Fibroblast of skin of left quadriceps (primary cell): ENCODE measurements at places on chromosomes 5 and 9.

DNA sequence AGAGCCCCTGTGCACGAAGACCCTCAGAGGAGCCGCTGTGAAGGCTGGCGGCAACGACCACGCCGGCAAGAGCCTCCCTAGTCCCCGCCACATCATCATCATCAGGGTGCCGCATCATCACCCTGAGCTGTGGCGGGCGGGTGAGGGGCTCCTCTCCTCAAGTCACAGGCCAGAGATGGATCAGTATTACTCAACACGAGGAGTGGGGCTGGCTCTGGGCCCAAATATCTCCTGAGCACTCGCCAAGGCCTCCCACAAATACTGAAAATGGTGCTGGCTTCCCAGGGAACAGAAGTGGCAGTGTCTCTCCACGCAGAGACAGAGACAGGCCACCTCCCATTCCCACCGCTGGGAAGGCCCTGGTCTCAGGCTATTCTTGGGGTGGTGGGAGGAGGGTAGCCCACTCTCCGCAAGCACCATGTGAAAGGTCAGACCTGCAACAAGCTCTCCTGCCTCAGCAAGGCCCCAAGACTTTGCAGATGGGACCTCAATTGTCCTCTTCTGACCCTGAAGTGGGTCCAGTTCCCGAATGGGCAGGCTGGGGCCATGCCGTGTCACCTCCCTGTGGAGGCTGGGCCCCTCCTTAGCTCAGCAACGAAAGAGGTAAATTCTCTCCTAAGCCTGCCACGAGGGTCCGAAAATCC lies 39.3 kb upstream of the ZNF354A start:
- no peak for DNase-seq

- no peak for DNase-seq
Observed at GRCh38 chr9:37030611-37030939, 3.5 kb downstream of the PAX5 start.

DNA sequence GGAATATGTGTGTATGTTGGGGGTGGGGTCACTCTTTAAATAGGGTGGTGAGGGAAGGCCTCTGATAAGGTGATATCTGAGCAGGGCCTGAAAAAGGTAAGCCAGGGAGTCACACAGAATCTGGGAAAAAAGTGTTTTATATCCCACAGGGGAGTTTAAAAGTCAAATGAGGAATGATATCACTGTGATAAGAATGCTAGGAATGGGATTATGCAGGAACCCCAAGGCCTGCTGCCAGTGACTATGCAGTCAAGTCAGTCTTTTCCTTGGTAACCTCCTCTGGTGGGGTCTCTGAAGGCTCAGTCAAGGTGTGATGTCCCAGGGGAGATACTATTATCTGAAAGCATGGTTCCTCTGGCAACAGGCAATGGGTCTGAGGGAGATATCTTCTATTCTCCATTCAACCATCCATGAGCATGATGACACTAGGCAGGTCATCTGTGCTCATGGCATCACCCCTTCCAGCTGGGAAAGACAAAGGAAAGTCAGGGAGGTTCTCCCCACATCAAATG lies 53.5 kb downstream of the GRIA1 start:
- no peak for DNase-seq

DNA sequence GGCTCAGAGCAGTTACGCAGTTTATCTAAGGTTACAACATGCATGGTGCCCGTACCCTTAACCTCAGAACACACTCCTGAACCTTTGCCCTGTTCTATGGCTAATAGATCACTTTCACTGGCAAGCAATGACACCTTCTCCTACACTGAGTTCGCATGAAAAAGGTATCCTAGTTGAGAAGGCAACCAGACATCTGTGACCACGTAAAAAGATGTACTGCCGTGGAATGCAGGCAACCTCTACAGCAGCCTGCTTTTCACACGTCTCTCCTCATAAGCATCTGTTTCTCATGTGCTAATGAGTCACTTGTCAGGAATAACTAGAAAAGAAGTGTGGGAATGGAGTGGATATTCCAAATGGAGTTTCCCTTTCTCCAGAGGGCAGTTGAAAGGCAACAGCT lies 71.4 kb downstream of the FBXO38 start:
- DNase-seq, result peak; percentile 7

DNA sequence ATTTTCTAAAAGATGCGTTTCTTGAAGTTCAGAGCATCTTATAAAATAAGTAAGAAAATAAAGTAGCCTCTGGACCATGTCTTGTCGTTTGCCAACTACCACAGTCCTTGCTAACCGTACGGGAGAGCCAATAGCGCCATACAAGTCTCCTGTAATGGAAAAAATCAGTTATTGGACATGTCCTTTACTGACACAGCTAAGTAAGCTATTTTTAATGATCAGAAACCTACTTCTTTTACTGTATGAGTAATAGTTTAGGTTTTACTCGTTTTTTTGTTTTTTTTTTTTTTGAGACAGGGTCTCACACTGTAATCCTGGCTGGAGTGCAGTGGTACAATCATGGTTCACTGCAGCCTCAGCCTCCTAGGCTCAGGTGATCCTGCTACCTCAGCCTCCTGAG lies 37.7 kb upstream of the RAPGEF6 start:
- DNase-seq, result no peak

DNA sequence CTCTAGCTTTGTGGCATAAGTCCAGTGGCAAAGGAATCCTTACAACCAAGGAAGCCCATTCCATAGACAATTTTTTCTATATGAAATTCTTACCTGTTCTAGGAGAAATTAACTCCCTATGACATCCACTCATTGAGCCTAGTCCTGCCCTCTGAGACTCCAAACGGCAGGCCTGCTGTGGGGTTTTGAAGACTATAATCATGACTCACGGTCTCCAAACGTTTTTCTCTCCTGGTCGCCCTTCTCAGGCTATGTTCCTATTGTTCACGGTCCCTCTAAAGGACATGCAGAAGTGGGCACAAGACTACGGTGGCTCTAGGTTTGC lies 611 bp downstream of the EXOSC3 start:
- no peak for DNase-seq

DNA sequence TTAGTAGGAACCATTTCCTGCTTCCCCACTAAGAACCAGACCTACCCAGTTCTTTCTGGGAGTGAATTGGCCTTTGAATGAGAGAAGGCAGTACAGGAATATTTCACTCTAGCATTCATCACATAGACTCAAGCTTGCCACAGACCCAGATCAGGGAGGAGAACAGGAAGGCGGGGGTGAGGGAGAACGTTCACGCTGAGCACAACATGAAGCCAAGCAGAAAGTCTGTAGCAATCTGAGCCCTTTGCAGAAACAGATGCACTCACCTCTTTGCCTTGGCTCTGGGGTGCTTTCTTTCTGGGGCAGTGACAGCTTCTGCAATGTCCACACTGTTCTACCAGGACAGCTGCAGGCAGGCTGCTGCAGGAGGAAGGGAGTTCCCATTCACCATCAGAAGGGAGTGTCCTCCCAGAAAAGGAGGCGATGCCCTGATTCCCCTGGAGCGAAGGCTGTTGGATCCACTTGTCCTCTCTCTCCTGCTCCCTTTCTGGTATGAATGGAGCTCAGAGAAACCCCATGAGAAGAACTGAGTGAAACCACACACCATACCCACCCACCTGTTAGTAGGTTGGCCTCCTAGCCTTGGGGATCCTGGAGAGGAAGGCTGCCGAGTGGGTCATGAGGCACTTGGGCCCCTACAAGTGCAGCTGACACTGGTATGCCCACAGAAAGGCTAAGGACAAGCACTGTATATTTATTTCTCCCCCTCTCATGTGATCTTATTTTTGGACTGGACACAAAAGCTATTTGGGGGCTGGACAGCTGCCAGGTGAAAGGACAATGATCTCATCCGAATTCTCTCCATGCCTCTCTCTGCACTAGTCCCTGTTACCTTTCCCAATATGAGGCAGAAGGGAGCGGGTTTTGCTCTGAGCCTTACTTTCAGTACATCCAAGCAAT lies 11.7 kb upstream of the FGF1 start:
- no peak for DNase-seq

DNA sequence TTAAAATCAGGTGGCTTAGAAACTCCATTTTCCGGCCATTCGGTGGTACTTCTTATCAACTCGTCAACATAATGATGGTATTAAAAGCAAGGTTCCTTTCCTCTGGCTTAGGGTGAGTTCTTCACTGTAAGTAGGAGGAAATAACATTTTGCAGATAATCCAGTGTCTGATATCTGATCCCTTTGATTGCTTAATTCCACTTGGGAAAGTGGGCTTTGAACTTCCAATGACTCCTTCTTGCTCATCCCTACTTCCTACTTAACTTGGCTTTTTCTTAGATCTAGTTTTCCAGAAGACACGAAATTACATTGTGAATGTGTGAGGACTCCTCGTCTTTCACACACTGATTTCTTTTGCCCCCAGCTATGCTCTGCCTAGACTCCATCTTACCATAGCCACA lies 31.5 kb downstream of the DDX31 start:
- DNase-seq, result peak; percentile 26

- DNase-seq, result no peak
Observed at GRCh38 chr5:45532826-45533624, 163.2 kb downstream of the HCN1 start.

- DNase-seq, result no peak
Observed at GRCh38 chr5:102080288-102080687, 215.8 kb downstream of the SLCO4C1 start.

DNA sequence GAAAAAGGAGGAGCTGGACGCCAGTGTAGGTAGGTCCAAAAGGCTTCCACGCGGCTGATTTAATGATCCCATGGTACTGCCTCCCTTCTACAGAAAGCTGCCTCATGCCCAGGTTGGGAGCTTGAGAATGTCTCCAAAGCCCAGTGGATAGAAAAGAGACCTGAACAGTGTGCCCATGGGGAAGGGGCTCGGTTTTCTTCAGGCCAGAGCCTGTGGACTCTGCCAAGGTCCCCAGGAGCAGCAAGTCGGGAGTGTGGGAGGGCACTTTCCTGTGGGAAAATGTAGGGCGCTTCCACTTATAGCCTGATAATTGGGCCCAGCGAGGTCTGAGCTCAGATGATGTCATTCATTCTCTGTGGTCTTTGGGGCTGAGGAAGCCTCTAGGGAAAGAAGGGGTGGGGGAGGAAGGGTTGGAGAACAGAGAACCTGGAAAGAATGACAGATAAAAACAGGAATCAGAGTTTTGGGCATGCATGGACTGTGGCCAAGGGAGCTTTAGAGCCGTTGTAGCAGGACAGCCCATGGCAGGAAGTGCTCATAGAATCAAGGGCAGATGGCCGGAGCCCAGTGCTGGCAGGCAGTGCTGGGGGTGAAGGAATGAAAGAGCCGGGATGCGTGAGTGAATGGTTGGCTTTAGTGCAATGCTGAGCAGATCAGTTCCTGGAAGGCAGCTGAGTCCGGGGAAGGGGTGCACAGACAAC lies 42.5 kb upstream of the SH3PXD2B start:
- peak; percentile 13 for DNase-seq

GRCh38 chr5:127899214-127899610 lies 184.4 kb upstream of the SLC12A2 start:
- no peak for DNase-seq
